ENCODE measurements at places on chromosomes 7 and 10. TPM values are rescaled to one million over a fixed set of nuclear protein-coding genes. Genes with fewer than 3 reads are reported as not detected.

Gene NEUROG3
- not detected for total RNA-seq

Gene VWA2
- not detected for total RNA-seq

Gene PFKFB3
- total RNA-seq = 42.4 TPM

Gene TMEM139
- not detected for total RNA-seq

Measured in smooth muscle cell of bladder (primary cell).